NCI-H1105 treated with DMSO at 0.1 percent for 48 hours (cell line): ENCODE measurements at places on chromosomes 2 and 18.

- no peak for DNase-seq
Measured at GRCh38 chr2:79757526-79757925, 244.7 kb downstream of the CTNNA2 start.

- DNase-seq, result peak; percentile 6
Measured at GRCh38 chr2:24164416-24164973, 10.4 kb upstream of the FAM228A start.

DNA sequence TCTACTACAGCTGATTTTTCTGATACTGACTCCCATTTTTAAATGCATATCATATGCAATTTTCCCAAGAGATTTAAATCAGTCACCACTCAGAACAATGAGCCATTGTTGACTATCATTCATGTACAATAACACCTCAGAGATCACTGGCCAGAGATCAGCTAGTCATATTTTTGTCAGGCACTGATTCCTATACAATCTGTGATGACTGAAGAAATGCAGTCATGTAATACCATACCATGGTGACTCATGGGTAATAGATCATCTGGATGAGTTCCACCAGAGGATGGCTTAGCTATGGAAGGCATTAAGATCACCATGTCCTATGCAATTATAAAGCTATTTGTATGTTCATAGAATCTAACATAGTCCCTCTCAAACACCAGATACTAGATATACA lies 285.7 kb upstream of the DCC start:
- DNase-seq, result no peak

DNA sequence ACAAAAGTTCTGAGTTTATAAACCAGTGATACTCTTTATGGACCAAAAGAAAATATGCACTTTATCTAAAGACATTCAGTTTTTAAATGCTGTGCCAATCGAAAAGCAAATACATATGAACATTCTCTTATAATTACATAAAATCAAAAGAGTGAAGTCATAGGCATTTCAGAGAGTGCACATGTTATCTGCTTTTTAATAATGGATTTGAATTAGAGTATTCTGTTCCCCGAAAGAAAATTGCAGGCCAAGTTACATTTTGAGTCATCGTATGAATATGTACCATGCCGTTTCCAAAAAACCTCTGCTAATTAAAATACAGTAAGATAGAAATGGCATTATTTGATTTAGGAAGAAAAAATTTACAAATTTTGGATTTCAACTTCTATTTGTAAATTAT lies 565.7 kb downstream of the ZEB2 start:
- no peak for DNase-seq

GRCh38 chr18:75211002-75211621 lies 515 bp downstream of the TSHZ1 start:
- peak; percentile 43 for DNase-seq

DNA sequence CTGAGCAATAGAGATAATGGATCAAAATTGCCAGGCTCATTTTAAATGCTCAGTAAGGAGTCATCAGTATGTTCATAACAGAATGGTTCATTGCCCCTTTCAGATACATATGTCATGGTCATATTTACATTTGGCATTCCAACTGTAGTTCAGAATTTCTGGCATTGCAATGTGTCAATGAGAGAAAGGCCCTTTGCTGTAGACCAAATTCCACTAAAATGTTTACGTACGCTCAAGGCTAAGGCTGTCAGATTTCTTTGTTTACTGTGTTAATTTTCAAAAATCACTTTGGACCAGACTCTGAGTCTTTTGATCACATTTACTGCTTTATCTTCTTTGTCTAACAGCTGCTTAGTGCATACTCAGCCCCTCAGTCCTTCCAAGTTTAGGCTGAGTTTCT lies 213.5 kb downstream of the PIK3C3 start:
- no peak for DNase-seq

DNA sequence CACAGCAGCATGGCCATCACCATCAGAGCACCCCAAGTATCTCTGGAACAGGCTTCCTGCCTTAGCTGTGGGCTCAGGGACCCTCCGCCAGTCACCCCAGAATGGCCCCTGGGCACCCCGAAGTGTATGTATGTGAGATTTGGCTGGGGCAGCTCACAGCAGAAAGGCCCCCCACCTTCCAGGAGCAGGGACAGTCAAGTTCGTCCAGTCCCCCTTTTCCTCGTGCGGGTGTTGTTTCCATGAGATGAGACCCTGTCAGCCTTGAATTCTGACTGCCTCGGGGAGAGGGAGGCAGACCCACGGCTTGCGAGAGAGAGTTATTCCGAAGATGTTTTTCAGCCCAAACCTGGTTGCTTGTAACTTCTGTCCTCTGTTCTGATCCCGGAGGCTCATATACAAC lies 290.9 kb upstream of the HDAC4 start:
- DNase-seq, result no peak

GRCh38 chr2:641872-642815 lies 35.1 kb downstream of the TMEM18 start:
- no peak for DNase-seq

GRCh38 chr2:226956659-226957058 lies 120.8 kb downstream of the RHBDD1 start:
- DNase-seq, result no peak

- DNase-seq, result no peak
Measured at GRCh38 chr2:238267884-238268680, 20.3 kb downstream of the PER2 start.

GRCh38 chr2:200032895-200033294 lies 77.5 kb downstream of the MAIP1 start:
- no peak for DNase-seq

- DNase-seq, result no peak
Measured at GRCh38 chr2:26008851-26009566, 24.9 kb upstream of the RAB10 start.

GRCh38 chr2:32200814-32201213 lies 35.1 kb downstream of the SLC30A6 start:
- DNase-seq, result no peak

DNA sequence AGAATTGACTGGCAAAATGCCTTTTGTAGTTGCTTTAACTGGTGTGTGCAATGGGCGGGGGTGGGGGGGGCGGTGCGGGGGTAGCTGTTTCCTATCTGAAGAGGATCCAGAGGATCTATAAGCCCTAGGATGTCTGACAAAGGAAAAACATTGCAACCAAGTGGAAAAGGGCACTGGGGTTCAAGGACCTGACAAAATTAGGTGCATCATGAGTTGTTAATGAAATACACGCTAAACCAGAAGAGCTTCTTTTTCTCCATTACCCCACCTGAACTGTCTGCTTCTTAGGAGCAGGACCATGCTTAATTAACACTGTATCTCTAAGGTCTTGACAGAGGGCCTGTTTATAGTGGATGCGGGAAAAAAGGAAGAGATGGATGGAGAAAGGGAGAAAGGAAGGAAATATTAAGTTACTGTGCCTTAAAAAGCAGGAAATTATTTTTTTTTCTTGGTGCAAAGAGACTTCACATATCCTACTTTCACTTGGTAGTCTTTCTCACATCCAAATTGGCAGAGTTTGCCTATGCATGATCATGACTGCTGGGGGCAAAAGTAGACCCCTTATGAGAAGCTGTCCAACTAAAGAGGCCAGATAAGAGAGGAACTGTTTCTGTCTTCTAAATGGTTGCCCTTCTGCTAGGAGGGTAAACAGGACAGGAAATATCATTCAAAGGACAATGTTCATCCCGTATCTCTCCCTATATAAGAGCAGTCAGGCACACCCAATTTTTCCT lies 4.6 kb downstream of the RND3 start:
- no peak for DNase-seq

DNA sequence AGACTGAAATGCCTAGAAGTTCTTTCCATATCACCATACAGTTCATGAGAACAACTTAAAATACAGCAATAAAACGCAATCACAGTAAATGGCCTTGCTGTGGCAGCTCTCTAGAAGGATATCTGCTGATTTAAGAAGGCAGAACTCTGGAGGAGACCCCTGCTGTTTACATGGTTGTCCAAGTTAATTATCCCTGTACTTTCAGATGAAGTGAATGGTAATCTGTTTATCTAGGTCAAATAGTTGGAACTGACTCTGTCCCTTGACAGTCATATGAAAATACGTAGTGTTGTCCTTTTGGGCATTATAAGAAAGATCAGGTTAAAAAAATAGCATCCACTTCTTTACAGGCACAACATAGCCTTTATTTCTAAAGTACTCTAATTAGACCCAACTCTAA lies 115.6 kb downstream of the COLEC12 start:
- no peak for DNase-seq
